ENCODE measurements at places on chromosomes 3 and 15.

GRCh38 chr3:64552160-64552559 is 135.6 kb downstream of the ADAMTS9 start:
- DNase-seq = no peak

DNA sequence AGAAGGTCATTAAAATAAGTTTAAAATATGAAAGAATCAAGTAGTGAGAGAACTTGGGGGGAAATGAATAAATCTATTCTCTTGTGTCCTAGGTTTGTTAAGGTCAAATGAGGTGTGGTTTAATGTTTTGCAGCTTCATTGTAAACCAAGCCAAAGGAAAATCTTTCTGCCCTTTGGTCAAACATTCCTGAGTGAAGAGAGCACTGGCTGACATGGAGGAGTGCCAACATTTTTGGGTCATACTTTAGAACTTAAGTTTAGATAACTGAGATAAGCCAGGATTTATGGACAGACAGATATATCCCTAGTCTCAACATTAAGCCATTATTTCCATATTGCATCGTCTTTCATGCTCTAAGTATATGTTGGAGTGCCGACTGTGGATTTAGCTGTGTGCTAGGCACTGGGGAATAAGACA is 66.4 kb downstream of the PTPRG start:
- no peak for DNase-seq

DNA sequence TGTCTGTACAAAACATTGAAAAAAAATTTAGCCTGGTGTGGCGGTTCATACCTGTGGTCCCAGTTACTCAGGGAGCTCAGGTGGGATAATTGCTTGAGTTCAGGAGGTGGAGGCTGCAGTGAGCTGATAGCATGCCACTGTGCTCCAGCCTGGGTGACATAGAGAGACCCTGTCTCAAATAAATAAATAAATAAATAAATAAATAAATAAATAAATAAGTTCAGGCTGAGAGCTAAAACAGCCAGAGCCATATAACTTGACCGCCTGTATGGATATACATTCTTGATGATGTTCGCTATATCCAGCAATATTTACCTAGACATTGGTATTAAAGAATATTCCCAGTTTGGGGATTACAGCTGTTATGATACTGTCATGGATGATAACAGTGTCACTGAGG is 146.9 kb downstream of the KCNH8 start:
- no peak for DNase-seq

DNA sequence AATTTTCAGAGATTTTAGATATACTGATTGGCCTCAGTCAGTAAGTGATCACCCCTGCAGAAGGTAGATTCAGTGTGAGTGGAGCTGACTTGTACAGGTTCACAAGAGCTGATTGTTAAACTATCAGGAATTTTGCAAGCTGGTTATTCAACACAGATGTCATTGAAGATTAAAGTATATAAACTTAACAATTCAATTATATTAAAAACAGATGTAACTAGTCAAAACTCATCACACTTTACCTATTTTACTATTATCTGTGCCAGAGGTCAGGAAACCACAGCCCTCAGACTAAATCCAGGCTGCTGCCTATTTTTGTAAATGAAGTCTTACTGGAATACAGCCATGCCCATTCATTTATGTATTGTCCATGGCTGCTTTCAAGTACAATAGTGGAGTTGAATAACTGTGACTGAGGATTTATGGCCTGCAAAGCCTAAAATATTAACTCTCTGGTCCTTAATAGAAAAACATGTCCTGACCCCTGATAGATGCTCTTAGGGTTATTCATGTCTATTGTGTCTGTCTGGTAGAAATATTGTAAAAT is 429.3 kb upstream of the PDZRN3 start:
- DNase-seq = no peak

- DNase-seq = no peak
These were observed 12.8 kb downstream of the MYO9A start for GRCh38 chr15:72105111-72105510.

- no peak for DNase-seq
These were observed 23.2 kb downstream of the EIF1B start for GRCh38 chr3:40332684-40333083.

GRCh38 chr3:43155464-43156121 is 49.7 kb upstream of the POMGNT2 start:
- DNase-seq = no peak

DNA sequence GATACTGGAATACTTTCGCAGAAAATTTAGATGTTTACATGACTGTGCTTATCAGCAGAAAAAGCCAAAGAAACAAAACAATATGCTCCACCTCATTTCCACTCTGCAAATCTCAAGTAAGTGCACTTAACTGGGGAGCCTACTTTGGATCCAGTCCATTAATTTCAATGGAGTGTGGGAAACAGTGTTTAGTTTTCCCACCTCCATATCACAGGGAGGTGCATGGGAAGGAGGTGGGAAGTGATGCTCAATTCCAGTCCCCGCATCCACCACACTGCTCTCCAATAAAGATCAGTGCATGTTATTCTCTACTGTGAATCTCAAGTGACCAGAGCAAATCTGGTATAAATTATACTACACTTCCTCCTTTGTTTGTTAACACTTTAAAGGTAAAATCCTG is 2.9 kb downstream of the NEDD4 start:
- no peak for DNase-seq

DNA sequence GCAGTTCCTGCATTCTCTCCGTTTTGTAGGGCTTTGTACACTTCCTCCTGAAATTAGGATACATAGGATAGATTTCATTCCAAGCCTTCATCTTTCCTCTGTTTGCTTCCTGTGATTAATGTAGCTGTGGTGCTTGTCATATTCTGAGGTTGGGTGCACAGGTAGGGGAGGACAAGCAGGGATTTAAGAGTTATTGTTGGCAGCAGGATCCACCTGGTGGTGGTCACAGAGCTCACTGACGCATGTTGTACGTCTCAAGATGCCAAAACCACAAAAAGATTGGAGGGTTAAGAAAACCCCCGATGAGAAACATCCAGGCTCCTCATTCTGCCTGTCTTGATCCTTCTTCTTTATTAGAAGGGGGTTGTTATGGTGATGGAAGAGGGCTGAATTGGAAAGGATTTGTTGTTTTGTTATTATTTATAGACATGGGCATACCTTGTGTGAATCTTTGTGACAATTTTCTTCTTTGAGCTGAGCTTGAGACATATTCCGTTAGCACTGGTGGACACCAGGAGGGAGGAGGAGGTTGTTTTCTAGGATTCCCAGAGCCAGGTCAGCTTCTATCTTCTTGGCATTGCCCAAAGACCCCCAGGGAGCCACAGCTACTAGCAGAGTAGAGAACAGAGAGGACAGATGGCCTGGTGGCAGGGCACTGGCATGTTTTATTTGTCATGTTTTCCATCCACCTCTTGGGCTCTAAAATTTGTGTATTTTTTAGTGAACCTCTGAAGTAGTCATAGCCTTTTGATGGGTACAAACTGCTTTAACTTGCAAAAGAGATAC is 57.7 kb upstream of the LARS2 start:
- DNase-seq = no peak

- no peak for DNase-seq
These were observed 680.1 kb downstream of the EPHA3 start for GRCh38 chr3:89787485-89787884.

- no peak for DNase-seq
These were observed 27.9 kb downstream of the AKAP13 start for GRCh38 chr15:85408270-85408746.

DNA sequence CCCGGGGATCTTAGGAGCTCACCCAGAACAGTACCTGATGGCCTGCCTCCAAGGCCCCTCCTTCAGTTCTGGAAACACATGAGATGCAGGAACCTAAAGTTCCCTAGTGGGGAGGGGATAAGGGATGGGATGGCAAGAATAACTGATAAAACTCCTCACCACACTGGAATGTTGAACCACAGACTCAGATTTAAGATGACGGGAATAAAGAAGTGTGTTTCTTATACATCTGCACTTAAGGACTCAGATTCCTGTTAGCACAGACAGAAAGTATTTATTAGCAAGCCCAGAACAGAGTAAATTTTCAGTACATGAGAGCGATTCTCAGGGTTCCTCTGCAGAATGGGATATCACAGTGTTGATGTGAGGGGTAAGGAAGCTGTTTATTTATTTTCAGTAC is 245.2 kb downstream of the TLE3 start:
- DNase-seq = no peak

DNA sequence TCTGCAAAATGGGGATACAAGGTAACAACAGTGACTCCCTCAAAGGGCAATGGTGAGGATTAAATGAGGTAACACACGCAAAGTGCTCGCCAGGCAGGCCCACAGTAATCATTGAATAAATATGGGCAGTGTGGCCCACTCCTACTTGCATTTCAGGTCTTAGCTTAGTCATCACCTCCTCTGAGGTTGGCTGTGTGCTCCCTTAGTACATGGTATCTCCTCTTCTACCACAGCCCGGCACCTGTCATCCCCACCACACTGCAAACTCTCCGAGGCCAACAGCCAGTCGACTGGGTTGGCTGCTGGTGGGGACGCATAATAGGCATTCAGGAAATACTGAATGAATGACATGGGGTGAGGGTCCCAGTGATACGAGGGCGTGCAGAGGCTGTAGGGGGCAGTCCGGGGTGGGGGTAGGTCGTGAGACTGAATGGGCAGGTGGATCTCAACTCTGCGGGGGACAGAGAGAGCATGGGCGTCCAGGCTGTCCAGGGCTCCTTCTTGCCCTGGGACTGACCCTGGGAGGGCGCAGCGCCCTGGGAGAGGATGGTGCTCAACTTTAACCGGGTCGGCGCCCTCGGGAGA is 375 bp upstream of the MYZAP start:
- DNase-seq = no peak

GRCh38 chr15:83304861-83305703 is 20.6 kb upstream of the BNC1 start:
- no peak for DNase-seq

GRCh38 chr3:43648957-43649356 is 27.1 kb upstream of the ANO10 start:
- DNase-seq = no peak

DNA sequence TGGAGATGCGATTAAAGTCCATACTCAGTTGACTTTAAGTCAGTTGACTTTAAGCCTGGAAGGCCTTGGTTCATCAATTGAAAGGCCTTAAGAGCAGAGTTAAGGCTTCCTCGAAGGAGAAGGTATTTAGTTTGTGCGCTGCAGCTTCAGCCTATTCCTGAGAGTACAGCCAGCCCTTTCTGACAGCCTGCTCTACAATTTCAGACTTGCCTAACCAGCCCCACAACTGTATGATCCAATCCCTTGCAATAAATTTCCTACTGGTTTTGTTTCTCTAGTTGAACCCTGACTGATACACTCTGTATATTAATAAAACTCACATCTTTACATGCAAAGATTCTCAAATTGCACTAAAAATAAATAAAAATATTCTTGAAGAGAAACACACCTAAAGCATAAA is 66.1 kb upstream of the RORA start:
- DNase-seq = no peak

GRCh38 chr3:46348823-46349482 is 5.0 kb upstream of the CCR2 start:
- DNase-seq = no peak

- no peak for DNase-seq
These were observed 33.3 kb upstream of the PIK3CB start for GRCh38 chr3:138867996-138868395.

- no peak for DNase-seq
These were observed 14.7 kb downstream of the CMTM6 start for GRCh38 chr3:32487781-32488473.

DNA sequence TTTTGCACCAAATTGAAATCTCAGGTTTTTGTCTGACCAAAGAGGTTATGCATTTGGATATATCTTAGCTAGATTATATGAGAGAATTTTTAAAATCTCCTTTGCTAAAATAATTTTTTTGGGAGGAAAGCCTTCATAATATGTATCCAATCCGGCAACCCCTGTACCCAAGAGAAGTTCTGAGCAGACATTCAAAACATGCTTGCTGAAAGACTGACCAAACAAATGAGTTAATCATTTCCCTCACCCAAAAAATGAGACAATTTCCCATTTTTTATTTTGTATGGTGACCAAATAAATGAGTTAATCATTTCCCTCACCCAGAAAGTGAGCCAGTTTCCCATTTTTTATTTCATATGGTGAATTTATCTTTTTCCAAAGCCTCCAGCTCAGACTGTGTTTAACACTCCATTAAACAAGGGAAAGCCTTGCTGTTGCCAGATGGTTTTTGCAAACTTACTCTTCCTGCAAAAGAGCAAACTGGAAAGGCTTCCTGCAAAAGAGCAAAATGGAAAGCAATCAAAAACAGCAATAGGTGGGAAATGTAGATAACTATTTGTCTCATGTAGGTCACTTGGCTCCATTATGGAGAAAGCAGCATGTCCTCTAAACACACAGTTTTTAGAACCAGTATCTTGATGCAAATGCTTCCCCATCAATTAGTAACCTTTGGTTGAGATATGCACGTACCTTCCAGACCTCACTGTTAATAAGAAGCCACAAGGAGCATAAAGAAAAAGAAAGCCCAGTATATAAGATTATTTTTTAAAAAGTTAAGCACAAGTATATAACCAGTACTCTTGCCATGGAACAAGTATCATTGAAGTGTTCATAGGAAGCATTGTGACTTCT is 78.4 kb upstream of the OSTN start:
- no peak for DNase-seq

DNA sequence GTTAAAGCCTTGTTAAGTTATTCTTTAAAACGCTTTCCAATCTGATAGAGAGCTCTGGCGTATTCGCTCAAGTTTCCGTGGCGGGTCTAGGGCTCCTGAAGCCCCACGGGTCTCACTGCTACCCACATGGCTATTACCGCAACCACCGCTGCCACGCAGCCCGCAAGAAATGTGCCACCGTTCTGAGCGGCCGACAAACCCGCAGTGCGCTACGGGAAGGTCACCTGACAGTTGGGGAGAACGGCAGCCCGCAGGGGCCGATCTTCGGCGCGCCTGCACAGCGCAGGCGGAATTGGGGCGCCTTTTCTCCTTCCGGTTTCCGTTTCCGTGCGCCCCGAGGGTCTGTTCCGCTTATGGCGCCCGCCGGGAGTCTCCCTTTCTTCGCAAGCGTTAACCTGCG is 76.6 kb upstream of the SNRPN start:
- DNase-seq = no peak

GRCh38 chr15:99209326-99209725 is 40.1 kb downstream of the TTC23 start:
- no peak for DNase-seq

DNA sequence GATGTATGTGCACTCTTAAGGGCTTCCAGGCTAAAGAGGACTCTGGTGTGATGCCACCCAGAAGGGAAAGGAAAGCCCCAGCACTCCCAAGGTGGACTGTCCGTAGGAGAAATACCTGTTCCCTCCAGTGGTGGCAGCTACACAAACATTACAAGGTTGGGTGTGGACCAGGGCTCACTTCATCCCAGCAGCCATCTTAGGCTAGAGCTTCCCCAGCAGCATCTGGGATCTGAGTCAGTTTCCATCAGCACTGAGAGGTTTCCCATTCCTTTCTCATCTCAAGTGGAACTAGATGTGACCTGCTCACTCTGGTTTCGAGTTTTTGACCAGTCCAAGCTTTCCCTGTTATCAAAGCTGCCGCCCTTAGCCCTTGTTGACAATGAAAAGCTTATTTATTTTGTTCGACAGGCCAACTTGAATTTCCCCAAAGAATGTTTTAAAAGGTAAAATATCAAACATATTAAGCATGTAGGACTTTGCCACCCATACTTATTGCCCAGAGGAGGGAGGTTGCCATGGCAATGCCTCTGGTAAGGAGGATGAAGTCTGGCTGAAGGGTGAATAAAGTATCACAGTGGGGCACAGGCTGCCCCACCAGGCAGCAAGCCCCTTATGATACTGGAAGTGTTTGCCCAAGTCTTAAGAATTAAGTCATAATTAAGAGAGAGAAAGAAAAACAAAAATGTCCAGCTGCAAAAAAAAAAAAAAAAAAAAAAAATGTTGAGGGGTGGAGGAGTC is 28.9 kb downstream of the CLDN18 start:
- DNase-seq = no peak

- no peak for DNase-seq
These were observed 56.2 kb upstream of the UBP1 start for GRCh38 chr3:33496449-33496848.

- no peak for DNase-seq
These were observed 36.0 kb downstream of the ADAMTS9 start for GRCh38 chr3:64651741-64652241.
